ENCODE measurements at places on chromosomes 6 and 20.
A peak's percentile ranks its signal among the peaks of the same experiment; 100 is the strongest.

GRCh38 chr6:107796156-107796555 is 28.0 kb downstream of the SCML4 start:
- DNase-seq, result no peak

DNA sequence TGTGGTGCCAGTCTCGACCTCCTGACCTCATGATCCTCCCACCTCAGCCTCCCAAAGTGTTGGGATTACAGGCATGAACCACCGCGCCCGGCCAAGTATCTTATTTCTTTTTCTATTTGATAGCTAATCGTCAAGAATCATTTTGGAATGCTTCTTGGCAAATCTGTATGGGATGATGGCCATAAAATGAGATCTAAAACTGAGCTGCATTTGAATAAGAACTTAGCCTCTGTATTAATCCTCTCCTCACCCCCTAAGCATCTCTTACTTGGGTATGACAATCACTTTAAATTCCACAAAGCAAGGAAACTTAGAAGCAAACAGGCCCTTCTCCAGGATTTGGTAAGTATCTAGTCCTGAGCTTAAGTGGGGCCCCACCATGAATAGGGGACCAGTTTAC is 108.9 kb upstream of the BTBD3 start:
- no peak for DNase-seq

GRCh38 chr20:57250607-57251343 is 15.7 kb downstream of the BMP7 start:
- no peak for DNase-seq

DNA sequence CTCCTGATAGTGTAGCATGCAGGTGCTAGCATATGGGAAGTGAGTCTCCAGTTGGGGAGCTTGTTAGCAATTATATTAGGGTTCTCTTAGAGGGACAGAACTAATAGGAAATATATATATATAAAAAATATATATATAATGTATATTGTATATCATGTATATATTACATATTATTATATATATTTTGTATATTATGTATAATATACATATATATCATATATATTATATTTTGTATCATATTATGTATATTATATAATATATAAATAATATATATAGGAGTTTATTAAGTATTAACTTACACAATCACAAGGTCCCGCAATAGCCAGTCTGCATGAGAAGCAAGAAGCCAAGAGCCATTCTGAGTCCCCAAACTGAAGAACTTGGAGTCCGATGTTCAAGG is 84.2 kb downstream of the CDYL start:
- DNase-seq, result no peak

- DNase-seq, result peak; percentile 58
Measured at GRCh38 chr20:41004531-41005360, 23.9 kb upstream of the TOP1 start.

DNA sequence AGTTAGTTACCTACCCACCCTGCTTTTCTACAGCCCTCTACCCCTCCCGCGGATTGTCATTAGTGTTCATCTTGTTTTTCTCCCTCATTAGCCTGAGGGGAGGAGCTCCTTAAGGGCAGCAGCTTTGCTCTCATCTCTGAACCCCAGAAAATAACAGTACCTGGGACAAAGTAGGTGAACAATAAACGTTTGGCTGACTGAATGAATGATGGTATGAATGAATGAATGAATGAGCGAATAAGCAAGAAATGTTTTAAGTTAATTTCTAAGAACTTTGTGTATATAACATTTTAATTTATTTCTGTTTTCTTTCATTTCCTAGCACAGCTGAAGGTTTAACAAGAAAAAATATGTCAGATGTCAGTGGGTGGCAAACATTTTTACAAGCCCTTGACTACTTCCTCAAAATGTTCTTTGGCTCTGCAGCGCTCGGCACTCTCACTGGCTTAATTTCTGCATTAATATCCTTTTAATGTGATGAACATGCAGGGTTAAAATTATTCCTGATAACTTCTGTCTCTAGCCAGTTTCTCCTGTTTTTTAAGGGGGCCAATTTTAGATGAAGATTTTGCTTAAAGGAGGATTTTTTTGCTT is 50.1 kb downstream of the SLC9A8 start:
- DNase-seq, result peak; percentile 35

DNA sequence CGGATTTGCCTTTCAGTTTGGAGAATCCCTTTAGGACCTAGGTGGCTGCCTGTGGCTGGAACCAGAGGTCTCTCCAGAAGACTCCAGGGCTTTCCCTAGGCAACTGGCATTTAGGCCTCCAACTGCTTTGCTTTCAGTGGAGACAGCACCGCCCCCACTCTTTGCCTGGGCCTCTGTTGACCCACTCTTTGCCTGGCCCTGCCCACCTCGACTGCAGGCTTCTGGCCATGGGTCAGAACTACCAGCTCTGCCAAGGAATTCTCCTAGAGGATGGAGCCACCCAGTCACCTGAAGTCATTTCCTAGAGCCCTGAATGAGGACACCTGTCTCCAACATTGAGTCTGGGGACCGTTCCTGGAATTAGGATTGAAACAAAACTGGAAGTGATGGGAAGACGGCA is 439.0 kb upstream of the CDH4 start:
- no peak for DNase-seq

- no peak for DNase-seq
Measured at GRCh38 chr6:16217156-16217721, 21.1 kb upstream of the GMPR start.

GRCh38 chr20:50392138-50392866 is 117.9 kb upstream of the PTPN1 start:
- peak; percentile 53 for DNase-seq

DNA sequence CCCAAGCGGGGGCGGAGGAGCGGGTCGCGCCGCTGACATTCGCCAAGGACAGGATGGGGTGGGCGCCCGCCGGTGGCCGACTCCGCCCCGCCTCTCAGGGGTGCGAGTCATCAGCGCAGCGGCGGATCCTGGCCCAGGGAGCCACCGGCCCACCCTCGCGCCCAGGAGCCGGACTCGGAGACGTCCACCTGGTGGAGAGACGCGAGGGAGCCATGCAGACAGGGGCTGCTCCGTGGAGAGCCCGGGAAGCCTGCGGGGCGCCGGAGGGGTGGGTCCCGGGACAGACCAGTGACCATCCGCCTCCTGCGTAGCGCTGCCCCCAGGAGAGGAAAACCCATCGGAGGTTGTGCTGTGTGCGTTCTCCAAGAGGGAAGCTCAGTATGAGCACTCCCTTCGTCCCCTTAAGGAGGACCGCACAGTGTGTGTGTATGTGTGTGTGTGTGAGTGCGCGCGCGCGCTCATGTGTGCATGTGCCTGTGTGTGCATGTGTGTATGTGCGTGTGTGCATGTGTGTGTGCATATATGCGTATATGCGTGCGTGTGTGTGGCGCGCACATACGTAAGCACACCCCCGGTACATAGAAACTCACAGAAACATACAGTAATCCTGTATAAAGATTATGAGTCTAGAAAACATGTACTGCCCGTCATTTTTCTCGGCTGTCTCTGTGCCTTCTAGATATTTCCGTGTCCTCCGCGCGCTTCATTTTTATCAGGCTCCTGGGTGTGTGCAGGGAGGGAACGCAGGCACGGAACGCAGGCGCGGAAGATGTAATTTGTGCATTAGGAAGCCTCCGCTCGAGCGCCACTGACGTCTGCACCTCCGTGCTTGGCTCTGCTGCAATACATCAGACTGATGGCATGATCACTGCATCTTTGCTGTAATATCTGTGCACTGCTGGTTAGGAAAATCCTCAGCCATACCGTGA is 158.9 kb downstream of the TBXT start:
- DNase-seq, result no peak

DNA sequence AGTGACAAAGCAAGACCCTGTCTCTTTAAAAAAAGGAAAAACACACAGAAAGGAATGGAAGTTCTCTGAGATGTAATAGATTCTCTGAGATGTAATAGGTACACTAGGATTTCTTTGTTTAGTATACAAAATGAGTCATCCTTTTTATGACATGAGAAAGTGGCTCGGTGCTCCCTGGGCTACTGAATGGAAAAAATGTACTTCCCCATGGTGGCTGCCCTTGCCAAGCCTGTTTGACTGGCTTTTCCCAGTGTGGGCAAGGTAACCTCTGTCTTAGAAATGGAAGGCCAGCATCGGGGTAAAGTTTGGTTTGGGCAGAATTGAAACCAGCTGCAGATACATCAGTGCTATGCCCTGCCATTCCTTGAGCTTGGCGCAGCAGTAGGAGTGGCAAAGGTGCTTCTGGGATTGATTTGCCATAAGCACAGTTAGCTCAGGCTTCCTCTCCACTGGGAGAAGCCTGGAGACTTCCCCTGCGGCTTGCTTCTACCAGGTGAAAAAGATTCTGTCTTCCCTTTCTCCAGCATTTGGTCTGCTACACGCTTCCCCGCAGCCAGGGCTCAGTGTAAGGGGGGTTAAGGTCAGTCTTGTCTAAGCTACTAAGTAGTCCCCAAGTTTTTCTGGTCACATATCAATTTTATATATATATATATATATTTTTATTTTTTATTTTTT is 24.5 kb downstream of the ARFGEF2 start:
- DNase-seq, result peak; percentile 36

All from suppressor macrophage treated with lipopolysaccharide for 1 hour (primary cell).